ENCODE measurements at places on chromosomes 2 and 18.

DNA sequence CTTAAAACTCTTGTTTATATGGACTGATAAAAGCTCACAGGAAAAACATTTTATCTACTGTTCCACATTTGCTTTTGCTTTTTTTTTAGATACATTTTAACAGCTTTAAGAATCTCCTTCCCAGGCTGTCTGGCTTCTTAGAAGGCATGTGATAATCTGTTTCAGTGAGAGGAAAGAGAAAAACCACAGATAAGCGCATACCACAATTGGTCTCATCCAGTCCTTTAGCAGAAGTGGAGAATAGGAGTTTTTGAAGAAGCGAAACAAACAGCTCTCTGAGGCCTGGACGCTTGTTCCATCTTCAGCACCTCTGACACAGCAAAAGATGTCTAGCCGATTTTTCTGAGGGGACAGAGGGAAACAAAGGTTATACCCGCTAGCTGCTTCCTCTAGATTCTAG is 37.6 kb downstream of the RMC1 start:
- DNase-seq: no peak

GRCh38 chr18:77632758-77633157 is 383.1 kb downstream of the GALR1 start:
- no peak for DNase-seq

- no peak for DNase-seq
These were observed 66.0 kb upstream of the SCN7A start for GRCh38 chr2:166560022-166560421.

DNA sequence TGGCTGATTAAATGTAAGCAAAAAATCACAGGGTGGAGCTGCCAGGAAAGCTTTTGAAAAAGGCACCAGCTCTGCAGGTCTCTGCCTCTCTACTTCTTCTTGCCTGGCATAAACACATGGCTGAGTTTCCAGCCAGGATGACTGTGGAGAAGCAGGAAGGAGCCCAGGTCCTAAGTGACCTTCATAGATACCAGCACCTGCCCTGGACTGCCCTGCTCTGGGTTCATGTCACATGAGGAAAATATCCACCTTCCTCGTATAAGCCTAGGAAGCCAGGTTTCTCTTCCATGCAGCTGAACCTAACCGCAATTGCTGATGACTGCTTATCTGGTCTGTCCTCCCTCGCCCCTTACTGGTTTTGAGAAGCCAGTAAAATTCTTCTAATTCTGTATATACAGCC is 47.8 kb upstream of the CREB1 start:
- DNase-seq: no peak

DNA sequence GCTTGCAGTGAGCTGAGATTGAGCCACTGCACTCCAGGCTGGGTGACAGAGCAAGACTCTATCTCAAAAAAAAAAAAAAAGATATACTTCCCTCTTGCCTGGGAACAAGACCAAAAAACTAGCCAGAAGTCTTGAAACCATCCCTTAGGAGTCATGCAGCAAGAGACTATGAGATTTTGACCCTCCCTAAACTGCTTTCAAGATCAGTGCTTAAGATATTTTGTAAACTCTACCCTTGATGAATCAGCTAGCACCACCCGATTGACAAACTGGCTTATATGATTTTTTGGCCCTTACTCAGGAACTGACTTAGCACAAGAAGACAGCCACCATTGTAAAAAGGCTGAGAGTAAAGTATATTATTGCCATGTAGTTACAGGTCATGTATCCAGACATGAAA is 3.8 kb downstream of the SULT1C3 start:
- DNase-seq: no peak

DNA sequence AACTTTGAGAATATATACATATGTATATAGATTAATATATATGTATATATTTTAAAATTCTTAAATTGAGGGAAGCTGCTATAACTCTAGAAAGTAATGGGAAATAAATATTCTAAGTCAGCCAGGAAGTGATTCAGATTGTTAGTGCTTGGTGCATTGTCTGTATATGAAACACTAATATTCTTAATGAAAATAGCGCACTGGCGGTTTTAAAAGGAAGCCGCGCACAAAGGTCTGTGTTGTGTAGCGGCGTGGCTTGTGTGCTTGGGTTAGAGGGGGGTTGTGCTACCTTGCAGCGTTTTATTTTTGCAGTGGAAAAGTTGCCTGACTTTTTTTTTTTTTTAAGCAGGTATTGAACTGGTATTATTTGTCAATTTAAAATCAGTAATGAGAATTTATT is 11.3 kb downstream of the TSHZ1 start:
- no peak for DNase-seq
